ENCODE measurements at places on chromosomes 5 and 9.
A peak's percentile ranks its signal among the peaks of the same experiment; 100 is the strongest.

GRCh38 chr9:18405240-18405639, 68.7 kb upstream of the ADAMTSL1 start:
- DNase-seq, result no peak

- DNase-seq, result no peak
Observed at GRCh38 chr9:127098916-127099553, 23.4 kb downstream of the ANGPTL2 start.

DNA sequence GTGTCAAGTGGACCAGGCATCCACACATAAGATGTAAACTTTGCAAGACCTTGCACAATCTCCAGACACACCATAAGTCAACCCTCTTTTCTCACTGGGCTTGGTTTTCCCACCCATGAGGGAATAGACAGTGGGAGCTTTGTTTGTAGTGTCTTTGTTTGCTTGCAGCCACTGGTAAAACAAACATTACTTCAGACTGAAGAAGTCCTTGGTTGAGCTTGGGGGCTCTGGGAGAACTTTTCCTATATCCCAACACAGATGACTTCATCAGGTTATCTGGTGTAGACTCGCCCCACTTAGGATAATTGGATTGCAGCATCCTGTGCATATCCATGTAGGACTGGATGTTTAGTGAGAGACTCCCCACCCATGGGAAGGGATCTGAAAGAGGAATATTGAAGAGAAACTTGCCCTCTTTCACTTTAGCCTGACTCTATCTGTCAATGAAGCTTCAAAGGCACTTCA, 11.5 kb upstream of the ADGRV1 start:
- no peak for DNase-seq

DNA sequence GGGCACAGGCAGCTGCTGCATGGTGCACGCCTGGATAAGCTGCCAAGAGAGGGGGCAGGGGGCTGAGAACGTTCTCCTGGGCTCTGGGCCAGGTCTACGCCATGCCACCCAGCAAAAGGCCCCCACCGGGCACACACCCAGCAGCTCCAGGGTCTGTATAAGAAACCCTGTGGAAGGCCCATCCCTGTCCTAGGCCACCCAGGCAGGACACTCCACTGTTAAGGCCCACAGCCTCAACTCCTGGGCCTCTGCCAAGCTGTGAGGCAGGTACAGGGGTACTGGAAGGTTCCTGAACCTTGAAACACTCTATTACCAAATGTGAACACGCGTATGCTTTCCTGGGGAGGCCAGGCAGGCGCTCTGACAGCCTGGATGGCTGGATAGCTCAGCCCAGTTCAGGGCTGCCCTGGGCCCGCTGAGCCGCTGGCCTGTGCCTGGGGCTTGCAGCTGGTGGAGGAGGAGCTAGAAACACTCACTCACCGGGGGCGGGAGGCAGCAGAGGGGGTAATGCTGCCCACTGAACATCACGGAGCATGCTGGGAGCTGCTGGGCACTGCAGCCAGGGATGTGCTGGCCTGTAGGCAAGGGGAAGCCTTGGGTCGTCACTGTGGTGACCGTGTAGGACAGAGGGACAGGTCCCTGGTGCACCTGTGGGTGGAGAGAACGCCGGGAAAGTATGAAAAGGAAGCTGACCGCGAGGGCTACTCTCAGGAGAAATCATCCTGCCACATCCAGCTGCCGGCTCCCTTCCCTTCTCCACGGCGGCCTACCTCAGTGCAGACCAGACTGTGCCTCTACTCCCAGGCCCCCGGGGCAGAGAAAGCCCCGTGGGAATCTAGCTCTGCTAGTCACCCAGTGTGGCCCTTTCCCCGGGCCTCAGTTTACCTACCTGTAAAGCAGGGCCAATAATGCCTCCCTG, 6.0 kb downstream of the RNF44 start:
- DNase-seq, result peak; percentile 89

DNA sequence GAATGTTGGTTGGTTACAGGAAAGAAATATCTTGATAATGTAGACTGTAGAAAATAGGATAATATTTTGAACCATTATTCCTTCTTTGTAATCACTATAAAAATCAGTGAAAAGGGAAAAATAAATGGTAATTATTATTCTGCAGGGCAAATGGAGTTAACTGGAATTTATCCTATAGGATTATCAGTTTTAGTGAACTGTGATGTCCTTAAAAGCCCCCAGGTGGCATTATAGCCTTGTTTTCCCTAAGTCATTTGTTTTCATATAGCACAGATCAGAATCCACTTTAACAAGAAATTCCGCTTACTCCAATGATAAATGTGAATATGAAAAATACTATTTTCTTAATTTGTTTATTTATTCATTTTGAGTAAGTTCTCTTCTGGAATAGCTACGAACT, 26.2 kb upstream of the WDR41 start:
- DNase-seq, result no peak

GRCh38 chr5:65171645-65172044, 310.1 kb downstream of the ADAMTS6 start:
- no peak for DNase-seq

GRCh38 chr9:7287986-7288385, 511.6 kb downstream of the DMAC1 start:
- DNase-seq, result no peak

GRCh38 chr5:17187011-17187785, 30.2 kb upstream of the BASP1 start:
- no peak for DNase-seq

- no peak for DNase-seq
Observed at GRCh38 chr5:35838370-35839042, 18.2 kb upstream of the IL7R start.

DNA sequence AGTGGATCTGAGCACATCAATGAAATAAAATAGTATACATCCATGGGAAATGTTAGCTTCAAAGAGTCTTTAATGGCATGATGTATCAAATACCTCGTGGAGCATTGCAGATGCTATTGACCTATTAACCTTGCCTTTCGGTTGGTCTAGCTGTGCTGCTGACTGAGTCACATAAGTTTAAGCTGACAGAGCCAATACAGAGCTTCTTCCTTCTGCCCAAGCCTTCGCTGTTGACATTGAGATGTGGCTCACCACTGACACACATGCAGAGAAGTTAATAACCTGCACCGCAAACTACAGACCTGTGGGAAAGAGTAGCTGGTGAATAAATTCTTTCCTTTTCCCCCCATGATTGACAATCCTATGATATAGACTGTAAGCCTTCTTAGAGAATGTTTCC, 78.2 kb downstream of the LURAP1L start:
- DNase-seq, result no peak

DNA sequence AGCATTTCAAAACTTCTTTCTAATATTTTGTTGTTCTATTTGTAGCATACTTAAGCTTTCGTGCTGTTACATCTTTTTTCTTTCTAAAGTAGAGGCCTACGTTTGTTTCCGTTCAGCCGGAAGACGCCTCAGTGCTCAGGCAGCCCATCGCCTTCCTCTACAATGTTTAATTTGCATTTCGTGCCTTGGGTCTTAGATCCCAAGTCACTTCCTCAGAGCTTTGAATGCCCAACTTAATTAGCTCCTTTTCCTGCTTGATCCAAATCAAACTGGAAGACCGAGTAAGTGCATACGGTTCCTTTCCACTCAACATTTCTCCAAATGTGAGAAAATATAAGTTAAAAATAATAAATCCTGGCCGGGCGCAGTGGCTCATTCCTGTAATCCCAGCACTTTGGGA, 43.2 kb downstream of the MRPL36 start:
- DNase-seq, result no peak

DNA sequence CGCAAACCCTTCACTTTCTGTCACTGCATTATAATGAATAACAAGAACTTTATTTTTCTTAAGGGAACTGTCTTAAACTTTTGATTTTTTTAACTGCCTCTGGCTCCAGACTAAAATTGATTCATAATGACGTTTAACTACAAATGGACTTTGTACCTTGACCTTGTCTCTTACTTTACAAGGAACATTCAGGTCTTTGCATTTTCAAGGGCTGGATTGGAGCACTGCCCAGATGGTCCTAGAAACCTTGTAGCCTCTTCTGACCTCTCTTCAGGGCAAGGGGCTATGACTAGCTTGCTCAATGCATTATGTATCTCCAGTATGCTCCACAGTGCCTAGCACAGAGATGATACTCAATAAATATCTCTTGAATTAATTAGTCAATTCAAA, 612.6 kb upstream of the CLINT1 start:
- no peak for DNase-seq

- DNase-seq, result no peak
Observed at GRCh38 chr9:23117616-23118015, 671.0 kb downstream of the DMRTA1 start.

GRCh38 chr5:135013445-135013844, 20.6 kb downstream of the PITX1 start:
- DNase-seq, result no peak

GRCh38 chr9:109062543-109062942, 49.2 kb upstream of the CTNNAL1 start:
- DNase-seq, result no peak

DNA sequence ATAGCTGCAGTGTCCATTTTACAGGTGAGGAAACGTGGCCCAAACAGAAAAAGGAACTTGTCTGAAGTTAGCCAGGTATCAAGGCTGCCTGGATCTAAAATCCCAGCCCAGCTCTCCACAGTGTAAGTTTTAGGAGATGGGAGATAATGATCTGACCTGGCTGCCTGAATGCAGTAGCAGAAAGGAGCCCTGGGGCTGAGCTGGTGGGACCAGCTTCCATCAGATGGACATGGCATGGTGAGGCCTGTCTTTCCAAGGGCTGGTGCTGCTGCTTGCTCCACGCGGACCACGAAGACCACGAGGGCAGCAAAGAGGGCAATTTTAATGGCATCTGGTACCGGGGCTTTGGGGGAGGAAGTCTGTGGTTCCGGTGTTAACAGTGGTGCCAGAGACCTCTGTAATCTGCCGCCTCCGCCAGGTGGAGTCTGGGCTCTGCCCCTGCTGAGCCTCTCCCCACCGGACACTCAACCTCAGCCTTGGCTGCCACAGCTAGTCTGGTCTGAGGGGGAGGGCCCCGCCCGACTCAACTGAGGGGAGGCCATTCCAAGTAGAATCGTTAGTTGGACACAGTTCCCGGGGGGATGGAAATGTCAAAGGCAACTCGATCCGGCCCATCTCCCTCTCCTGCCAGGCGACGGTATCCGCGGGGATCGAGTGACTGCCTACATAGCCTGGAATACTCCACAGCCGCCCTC, 650 bp downstream of the MYORG start:
- DNase-seq, result peak; percentile 75

- DNase-seq, result no peak
Observed at GRCh38 chr5:168011096-168011495, 280.3 kb upstream of the WWC1 start.

DNA sequence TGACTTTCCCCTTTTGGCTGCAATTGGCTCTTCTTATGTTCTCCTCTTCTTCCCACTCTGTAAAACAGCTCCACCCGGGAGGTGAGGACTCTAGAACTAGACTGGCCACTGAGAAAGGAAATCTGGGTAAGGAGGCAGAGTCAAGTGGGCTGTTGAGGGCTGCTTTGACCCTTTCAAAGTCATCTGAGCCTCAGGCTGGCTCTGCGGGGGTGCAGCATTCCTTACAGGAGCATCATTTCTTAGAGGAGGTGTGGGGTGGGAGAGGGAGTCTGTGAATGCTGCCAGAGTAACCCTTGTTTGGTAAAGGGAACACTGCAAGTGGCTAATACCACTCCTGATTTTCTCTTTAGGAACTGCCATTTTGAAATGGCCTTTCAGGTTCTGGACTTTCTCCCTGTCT, 377.7 kb upstream of the SMARCA2 start:
- no peak for DNase-seq

DNA sequence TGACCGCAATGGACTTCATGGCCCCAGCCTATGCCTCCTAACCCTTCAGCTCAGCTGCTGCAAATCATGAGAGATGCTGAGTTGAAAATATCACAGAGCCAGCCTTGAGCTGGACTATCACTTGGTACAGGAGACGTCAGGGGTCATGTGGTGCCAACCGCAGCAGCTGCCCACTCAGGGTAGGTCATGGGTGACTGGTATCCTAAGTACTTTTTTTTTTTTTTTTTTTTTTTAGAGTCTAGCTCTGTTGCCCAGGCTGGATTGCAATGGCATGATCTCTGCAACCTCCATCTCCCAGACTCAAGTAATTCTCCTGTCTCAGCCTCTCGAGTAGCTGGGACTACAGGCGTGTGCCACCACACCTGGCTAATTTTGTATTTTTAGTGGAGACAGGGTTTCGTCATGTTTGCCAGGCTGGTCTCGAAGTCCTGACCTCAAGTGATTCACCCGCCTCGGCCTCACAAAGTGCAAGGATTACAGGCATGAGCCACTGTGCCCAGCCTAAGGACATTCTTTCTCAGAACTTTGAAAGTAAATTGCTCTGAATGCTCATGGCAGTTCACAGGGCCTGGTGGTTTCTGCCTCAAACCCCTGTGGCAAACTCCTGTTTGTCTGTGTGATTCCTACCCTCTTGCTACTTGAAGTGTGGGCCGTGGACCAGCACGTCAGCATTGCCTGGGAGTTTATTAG, 21.3 kb downstream of the WWC1 start:
- DNase-seq, result no peak

DNA sequence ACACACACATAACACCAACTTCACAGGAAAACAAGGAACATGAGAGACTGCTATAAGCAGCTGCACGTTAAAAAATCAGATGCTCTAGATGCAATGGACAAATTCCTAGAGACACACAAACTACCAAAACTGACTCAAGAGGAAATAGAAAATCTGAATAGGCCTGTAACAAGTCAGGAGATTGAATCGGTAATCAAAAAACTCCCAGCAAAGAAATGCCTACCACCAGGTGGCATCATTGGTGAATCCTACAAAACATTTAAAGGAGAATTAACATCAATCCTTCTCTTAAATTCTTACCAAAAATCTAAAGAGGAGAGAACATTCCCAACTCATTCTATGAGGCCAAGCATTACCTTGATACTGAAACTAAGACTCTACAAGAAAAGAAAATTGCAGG, 54.9 kb downstream of the NDST1 start:
- no peak for DNase-seq

DNA sequence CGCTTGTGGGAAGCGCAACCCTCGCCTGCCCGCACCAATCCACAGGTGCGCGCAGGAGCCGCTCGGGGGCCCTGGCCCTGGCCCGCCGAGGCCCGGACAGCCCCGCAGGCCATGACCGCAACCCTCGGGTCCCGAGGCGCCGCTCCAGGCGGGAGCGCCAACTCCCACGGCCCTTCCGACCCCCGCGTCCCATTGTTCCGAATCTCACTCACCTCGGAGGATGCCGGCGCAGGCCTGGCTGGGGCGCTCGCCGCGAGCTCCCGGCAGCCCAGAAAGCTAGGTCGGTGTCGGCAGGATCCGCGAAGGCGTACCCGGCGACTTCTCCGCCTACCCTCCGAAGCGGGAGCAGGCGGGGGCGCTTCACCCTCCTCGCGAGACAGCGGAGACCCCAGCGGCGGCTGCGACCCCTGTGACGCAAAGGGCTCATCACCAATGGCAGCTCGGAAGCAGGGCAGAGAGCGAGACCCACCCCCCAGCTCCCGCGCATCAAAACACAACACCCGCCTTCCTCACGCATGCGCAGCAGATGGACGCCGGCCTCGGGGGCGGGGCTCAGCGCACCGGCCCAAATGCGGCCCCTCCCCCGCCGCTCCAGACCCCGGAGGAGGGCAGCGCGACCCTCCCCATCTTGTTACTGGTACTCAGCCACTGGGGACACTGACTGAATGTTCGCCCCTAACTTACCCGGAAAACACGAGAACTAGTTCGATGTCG, 1.4 kb upstream of the SMIM27 start:
- peak; percentile 84 for DNase-seq

GRCh38 chr5:179378441-179379271, 33.4 kb upstream of the ADAMTS2 start:
- DNase-seq, result no peak

- no peak for DNase-seq
Observed at GRCh38 chr9:129102791-129103594, 7.6 kb downstream of the CRAT start.

- DNase-seq, result no peak
Observed at GRCh38 chr5:140342896-140343295, 3.5 kb downstream of the HBEGF start.

GRCh38 chr9:87682085-87682484, 43.8 kb upstream of the CTSL start:
- no peak for DNase-seq
